RPMI7951 (cell line): ENCODE measurements at places on chromosomes 3 and 15. TPM values are rescaled to one million over a fixed set of nuclear protein-coding genes. Genes with fewer than 3 reads are reported as not detected.

PRSS50 gene
- not detected in 2 replicates for total RNA-seq

UBA7 gene
- 22.3 and 27.2 TPM in 2 replicates for total RNA-seq

KCNMB3 gene
- 0.88 and 1.3 TPM in 2 replicates for total RNA-seq

OSTN gene
- not detected in 2 replicates for total RNA-seq

RYR3 gene
- under 0.01 TPM in 1 of 2 replicates, not detected in the other for total RNA-seq

SLCO2A1 gene
- 0.39 and 0.48 TPM in 2 replicates for total RNA-seq

PLA2G4D gene
- not detected in 2 replicates for total RNA-seq
